Iris pigment epithelial cell (primary cell): ENCODE measurements at places on chromosomes 2 and 18.

DNA sequence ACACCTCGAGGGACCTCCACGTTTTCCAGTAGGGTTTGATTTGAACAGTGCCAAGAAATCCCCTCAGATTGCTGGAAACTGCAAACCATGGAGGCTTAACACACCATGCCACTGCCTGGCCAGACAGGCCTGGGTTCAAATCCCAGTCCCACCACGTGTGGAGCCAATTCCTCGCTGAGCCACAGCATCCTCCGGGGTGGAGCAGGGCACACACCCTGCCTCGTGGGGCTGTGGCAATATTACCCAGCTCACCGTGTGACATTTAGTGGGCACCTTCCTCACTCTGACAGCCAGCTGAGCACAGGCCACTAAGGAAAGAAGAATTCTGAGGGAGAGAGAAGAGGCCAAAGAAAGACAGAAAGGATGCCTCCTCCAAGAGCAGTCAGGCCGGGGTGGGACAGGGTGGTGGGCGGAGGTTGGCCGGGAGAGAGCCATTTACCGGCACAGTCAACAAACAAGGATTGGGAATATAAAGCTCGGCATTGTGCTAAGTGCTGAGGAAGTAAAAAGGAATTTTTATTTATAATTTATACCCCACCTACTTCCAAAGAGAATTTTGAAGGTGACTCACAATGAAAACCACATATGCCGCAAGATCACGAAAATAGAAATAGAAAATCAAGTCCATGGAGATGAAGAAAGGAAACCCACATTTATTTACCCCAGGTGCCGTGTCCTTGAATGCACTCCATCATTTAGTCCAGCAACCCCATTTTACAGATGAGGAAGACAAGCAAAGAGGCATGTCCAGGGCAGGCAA lies 111.5 kb downstream of the MCFD2 start:
- DNase-seq: peak; percentile 83

- no peak for DNase-seq
These were observed 340.3 kb downstream of the CELF4 start for GRCh38 chr18:37225279-37225678.

DNA sequence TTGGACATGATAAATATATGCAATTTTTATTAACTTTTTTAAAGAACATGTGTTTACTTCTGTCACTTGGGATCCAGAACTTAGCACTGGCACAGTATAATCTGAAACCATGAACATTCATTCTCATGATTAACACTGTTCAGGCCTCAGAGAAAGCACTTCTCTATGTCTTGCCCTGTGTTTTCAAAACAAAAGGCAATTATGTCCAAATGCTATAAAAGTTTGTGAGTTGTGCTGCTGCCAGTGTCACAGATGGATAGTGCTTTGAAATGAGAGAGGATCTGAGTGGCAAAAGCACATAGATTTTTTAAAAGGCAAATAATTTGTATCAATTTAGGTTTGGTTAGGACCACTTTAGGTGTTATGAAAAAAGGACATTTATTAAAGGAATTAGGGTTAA lies 470.5 kb upstream of the FAM98A start:
- no peak for DNase-seq

DNA sequence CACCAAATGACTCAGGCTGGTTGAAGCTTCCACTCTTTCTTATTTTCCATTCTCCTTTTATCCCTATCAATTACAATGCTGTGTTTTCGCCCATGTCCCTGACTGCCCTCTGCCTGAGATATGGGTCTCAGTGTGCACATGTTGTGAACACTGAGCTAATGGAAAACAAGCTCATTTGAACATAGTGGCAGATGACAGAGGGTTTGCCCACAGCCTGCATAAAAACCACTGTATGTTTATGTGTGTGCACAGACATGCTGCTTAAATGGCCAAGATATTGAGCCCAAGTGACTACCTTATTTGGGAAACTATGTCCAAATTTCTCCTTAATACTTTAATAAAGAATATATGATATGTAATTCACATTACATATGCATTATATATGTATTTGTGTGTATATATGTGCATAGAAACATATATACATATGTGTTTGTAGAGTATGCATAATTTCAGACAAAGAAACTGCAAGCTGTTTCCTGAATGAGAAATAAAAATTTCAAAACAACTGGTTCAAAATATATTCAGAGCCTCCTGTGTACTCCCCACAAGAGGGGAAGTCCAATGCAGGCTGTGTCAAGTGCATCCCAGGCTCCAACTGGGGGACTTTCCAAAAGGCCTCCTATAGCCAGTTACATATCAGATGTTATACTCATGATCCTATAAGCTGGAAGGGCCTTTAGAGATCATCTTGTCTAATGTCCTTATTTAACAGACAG lies 92.7 kb upstream of the CD302 start:
- DNase-seq: no peak

DNA sequence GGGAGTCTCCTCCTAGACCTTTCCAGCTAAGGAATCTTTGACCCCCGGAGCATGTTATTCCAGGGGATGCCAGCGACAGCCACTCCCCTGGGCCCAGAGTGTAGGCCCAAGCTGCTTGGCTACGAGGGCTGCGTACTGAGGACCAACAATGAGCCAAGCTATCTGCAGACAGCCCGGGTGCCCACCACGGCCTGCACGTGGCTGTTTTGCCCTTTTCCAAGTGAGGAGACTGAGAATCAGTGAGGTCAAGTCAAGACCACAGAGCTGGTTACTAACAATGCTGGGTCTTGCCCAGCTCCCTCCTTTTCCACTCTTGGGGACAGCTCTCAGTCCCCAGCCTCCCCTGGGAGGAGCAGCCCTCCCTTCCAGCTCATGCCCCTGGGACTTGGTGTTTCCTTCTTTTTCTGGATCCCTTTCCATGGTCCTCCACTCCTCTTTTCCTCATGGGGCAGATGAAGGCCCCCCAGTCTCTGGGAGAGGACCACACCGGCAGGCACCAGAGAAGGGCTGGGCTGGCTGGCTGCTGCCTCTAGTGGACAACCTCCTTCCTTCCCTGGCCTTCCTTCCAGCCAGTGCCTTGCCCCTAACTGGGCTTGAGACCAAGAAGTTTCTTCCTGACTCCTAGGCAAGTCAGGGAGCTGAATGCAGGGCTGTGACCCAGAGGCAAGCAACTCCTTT lies 550 bp upstream of the MALL start:
- DNase-seq: peak; percentile 64

- no peak for DNase-seq
These were observed 335.0 kb downstream of the RPRM start for GRCh38 chr2:153143540-153143939.

GRCh38 chr2:48844417-48845155 lies 89.1 kb upstream of the LHCGR start:
- peak; percentile 80 for DNase-seq

- no peak for DNase-seq
These were observed 7.6 kb downstream of the NEU4 start for GRCh38 chr2:241816431-241817121.

DNA sequence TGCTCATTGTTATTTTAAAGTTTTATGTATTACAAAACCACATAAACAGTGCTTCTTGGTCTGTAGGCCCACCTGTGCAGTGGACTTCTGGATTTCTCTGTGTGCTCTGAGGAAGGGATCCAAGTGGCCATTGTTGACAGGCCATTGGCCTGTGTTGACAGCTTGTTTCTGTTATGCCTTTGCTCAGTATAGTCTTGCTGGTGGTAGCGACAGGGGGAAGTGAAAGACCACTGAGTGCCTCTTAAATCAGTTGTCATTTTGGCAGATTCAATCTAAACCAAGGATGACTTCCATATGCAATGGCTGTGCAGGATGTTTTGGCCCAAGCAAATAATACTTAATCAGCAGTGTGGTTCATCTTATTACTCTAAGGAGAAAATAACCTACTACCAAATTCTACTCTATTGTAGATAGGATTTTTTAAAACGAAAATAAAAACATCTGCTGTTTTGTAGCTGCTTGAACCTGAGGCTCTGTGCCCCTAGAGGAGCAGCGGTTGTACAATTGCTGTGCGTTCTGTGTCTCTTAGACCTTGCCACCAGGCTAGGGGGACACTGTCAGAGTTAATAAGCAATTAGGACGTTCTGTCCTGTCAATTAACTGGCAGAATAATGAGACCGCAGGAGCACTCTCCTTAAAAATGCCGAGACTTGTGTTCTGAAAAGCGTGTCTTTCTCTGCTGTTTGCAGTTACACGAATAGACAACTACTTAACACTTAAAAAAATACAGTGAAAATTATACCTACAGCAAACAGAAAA lies 108.2 kb downstream of the RHBDD1 start:
- DNase-seq: no peak

- no peak for DNase-seq
These were observed 31.3 kb downstream of the PSTPIP2 start for GRCh38 chr18:46040747-46041104.

- DNase-seq: no peak
These were observed 760.0 kb downstream of the METTL4 start for GRCh38 chr18:1811282-1811681.

GRCh38 chr2:60759654-60760053 lies 3.6 kb downstream of the PAPOLG start:
- no peak for DNase-seq

GRCh38 chr2:171436307-171436706 lies 2.3 kb downstream of the DCAF17 start:
- peak; percentile 96 for DNase-seq

DNA sequence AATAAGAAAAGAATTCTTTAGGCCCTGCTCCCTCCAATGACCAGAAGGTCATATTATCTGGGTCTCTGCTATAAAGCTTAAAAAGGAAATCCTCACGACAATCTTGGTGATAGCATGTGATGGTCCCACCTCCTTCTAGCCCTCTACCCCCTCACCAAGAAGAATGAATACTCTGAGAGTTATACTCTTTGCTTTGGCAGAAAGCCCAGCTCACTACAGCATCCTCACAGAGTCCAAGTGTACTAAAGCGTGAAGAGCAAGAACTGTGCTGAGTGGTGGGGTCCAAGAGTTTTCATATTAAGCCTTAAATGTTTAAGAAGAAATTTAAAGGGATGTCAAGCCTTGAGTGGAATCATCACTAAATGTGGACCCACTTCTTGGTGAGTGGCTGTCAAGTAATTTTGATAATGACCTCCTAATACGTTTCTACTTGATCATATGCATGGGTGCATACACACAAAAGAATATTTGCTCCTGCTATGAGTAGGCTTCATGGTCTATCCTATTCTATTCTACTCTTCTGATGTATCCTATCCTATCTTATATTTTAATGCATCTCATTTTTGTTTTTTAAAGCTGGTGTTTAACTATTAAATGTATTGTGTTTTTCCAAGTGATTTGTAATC lies 16.5 kb upstream of the SERPINB7 start:
- peak; percentile 11 for DNase-seq

GRCh38 chr18:58894930-58895329 lies 30.3 kb downstream of the ZNF532 start:
- DNase-seq: no peak

- no peak for DNase-seq
These were observed 143.5 kb downstream of the B3GNT2 start for GRCh38 chr2:62339413-62339812.

- no peak for DNase-seq
These were observed 182.5 kb downstream of the ANKRD44 start for GRCh38 chr2:197128126-197128525.

GRCh38 chr2:177711483-177712265 lies 319.1 kb downstream of the AGPS start:
- no peak for DNase-seq

- DNase-seq: peak; percentile 50
These were observed 154.7 kb upstream of the HS6ST1 start for GRCh38 chr2:128473175-128474035.

GRCh38 chr2:146246002-146246735 lies 1598.7 kb upstream of the ACVR2A start:
- DNase-seq: peak; percentile 81

- no peak for DNase-seq
These were observed 34.9 kb upstream of the AFTPH start for GRCh38 chr2:64489081-64489751.

DNA sequence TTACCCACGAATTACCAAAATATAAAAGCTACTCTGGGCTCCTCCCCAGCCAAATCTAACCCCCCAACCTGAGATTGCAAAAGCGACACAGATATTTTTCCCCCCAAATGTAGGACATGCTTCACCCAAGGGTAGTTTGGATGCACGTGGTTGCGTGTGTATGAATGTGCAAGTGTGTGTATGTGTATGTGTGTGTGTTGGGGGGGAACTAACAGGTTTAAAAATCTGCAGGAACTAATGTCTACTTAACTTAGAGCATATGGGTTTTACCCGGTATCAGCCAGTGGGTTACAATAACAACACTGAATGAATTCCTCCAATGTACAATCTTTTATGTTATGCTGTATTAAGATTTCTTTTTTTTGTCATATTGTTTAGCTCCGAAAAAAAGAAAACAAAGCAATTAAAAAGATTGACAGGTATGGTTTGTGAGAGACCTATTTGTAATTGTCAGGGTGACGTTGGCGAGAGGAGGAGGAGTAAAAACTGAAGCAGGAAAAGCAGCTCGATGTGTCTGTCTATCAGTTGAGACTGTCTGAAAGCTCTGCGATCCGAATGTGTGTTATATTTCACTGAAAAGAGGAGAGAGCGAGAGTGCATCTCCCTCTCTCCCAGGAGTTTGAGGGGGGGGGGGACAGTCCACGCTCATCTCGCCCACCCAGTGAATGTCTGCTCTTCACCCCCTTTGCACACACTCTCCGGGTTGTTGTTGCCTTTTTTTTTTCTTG lies at the start of gene TSHZ1:
Gene TSHZ1 (plus strand): TSS at position 524 of the 728 bp plus-strand sequence. CDS start 1,080 bp downstream, outside the sequence.
- peak; percentile 95 for DNase-seq

DNA sequence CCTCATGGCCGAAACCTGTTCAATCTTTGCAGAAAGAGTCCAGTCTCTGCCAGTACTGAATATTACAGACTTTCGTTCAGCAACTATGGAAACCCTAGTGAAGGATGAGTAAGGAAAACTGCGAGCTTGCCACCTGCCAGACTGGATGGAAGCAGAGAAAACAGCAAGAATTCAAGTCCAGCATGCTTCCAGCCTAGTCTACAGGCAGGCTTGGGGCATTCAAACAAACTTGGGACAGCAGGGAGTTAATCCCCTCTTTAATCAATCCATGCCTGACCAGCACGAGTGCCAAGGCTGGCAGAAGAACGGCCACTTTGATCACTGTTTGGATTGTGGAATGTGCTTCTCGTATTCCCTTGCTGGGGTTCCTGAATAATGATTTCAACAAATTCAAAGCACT lies 145.2 kb downstream of the EPHA4 start:
- no peak for DNase-seq

- DNase-seq: no peak
These were observed 248.6 kb downstream of the BCL2 start for GRCh38 chr18:63070767-63071502.

- DNase-seq: peak; percentile 34
These were observed 278.3 kb downstream of the PTGR3 start for GRCh38 chr18:74930616-74931015.

GRCh38 chr2:240935103-240935876 lies 29.2 kb downstream of the CROCC2 start:
- no peak for DNase-seq

- DNase-seq: peak; percentile 70
These were observed 89.7 kb upstream of the COL3A1 start for GRCh38 chr2:188884517-188884916.

DNA sequence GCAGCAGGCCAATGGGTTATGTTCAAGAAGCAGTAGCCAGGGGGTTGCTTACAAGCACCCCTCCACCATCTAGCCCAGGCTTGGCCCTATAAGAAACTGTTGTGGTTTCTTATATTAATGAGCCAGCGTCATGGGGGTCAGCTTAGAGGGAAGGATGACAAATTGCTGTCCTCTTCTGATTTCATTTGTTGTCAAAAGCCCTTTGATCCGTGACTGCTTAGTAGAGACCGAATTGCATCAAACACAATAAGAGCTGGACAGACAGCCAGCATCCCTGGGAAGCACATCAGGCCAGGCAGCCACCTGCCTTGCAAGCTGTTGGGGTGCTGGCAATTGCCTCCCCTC lies 206.6 kb upstream of the SETBP1 start:
- no peak for DNase-seq
